ENCODE measurements at places on chromosomes 1 and 21. TPM values are rescaled to one million over a fixed set of nuclear protein-coding genes. Genes with fewer than 3 reads are reported as not detected.

Gene LCE2C
- not detected for total RNA-seq

Gene MYCL
- total RNA-seq = not detected

Gene CHRM3
- 0.65 TPM for total RNA-seq

Gene GPR52
- total RNA-seq = 1.9 TPM

- DNase-seq = no peak
Measured at GRCh38 chr1:158362941-158363340, 9.2 kb downstream of the CD1E start.

DNA sequence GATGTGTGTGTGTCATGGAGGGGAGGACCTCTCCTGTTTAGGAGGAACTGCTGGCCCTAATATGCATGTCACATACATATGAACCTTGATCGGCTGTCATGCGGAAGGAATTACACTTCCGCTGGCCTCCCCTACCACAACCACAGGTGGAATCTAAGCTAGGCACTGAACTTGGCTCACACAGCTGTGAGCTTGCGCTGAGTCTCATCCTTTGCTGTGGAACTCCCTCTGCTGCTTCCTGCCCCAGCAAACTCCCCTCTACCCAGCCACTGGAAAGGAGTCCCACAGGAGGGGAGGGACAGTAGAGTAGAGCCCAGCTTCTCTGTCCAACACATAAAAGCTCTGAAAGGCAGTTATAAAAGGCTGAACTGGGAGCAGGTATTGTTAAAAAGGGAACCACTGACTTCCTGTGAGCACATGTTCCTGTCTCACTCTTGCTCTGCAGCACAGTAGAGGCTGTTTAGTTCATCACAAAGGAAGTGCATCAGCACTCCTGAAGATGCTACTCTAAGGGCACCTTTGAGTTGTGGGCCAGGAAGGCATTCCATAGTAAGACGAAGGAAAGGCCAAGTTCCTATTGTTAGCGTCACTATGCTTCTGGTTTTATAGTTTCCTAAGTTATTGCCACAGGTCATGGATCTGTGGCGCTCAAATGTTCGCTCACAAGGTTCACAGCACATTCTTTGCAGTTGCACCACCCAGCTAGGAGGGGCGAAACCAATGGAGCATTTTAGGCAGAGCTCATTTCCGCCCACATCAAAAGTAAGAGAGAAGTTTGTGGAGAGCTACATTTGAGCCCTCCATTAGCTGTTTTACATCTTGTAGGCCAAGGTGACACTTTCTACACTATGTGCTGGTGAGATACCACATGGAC, 17.7 kb upstream of the PTPRC start:
- DNase-seq = no peak

DNA sequence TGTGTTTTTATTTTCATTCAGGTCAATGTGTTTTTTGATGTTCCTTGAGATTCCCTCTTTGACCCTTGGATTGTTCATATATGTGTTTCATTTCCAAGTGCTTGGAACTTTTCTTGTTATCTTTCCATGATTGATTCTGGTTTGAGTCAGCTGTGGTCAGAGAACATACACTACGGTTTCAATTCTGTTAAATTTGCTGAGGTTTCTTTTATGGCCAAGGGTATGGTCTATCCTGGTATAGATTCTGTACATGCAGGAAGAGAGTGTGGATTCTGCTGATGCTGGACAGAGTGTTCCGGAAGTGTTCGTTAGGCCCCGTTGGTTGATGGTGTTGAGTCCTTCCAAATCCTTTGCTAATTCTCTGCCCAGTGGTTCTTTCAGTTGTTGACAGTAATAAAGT, 98.5 kb upstream of the COL6A1 start:
- DNase-seq = no peak

GRCh38 chr1:8373581-8374241, 55.8 kb downstream of the SLC45A1 start:
- no peak for DNase-seq

- no peak for DNase-seq
Measured at GRCh38 chr1:15399710-15400109, 10.0 kb upstream of the EFHD2 start.

DNA sequence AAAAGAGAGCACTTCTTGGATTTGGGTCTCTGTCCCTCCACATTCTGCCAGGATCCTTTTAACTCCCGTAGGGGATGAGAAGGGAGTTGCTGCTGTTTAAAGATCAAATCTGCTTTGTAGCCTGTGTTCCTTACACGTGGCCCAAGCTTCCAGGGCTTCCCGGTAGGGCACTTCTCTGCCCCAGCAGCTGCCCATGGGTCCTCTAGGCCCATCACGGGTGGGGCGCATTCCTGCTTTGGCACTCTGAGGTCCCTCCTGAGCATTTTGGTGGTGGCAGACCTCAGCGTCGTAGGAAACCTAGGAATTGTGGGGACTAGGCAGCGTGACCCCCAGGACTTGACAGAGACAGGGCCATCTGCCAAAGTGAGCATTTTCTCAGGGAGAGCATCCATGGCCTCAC, 420.3 kb upstream of the VAMP3 start:
- no peak for DNase-seq

DNA sequence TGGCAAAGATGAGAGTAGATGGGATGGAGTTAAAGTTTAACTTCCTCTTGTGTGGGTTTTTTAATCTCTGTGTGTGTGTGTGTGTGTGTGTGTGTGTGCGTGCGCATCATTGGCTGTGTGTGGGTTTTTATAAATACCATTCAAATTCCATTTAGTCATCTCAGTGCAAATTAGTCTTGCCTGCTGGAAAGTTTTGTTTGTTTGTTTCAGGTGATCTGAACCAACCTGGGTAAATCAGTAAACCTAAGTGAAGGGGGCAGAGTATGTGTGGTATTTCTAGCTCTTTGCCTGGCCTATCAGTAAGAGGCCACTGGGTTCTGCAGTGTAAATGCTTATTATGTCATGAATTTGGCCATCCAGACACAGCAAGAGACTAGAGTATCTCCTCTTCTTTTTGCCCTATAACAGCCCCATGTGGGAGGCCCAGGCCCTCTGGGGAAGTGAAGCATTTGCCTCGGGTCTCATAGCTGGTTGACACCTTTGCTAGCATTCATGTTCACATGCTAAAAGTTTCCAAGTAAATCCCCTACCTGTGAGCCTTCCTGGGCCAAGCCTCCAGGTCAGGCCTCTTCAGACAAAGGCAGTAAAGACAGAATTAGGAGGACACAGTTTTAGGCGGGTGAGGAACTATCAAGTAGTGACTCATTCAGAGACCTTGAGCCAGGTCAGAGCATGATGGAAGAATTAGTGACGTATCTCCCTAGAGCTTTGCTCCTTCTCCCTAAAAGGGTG, 14.7 kb downstream of the INTS3 start:
- DNase-seq = no peak

- DNase-seq = no peak
Measured at GRCh38 chr1:198424441-198424840, 116.0 kb downstream of the ATP6V1G3 start.

DNA sequence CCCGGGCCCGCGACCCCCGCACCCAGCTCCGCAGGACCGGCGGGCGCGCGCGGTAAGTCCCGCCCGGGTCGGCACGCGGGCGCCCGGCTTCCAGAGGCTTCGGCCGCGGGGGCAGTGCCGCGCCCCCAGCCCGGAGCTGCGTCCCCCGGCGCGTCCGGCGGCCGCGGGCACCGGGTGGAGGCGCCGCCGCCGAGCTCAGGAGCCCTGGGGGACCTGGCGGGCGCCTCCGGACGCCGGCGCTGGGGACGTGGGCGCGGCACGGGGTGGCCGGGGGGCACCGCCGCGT, 227 bp downstream of the NBL1 start:
- DNase-seq = no peak

DNA sequence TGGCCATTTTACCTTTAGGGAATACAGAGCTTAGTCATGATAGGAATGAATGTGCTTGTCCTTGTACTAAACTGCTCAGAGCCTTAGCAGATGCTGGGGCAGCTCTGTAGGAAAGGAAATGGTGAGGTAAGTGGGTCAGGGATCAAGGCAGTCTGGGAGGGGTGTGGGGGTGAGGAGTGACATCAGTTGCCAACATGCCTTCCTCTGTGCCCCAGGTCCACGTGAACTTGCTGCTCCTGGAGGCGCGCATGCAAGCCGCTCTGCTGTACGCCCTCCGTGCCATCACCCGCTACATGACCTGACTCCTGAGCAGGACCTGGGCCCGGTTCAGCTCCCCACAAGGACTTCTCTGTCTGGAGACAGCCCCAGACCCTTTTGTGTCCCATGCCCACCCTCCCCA, 21.2 kb downstream of the SESN2 start:
- DNase-seq = no peak

DNA sequence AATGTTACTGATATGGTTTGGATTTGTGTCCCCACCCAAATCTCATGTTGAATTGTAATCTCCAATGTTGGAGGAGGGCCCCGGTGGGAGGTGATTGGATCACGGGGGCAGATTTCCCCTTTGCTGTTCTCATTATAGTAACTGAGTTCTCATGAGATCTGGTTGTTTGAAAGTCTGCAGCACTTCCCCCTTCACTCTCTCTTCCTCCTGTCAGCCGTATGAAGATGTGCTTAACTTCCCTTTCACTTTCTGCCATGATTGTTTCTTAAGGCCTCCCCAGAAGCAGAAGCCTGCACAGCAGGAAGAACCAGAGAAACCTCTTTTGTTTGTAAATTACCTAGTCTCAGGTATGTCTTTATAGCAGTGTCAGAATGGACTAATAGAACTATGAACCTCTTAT, 28.4 kb downstream of the TRIM33 start:
- DNase-seq = no peak

DNA sequence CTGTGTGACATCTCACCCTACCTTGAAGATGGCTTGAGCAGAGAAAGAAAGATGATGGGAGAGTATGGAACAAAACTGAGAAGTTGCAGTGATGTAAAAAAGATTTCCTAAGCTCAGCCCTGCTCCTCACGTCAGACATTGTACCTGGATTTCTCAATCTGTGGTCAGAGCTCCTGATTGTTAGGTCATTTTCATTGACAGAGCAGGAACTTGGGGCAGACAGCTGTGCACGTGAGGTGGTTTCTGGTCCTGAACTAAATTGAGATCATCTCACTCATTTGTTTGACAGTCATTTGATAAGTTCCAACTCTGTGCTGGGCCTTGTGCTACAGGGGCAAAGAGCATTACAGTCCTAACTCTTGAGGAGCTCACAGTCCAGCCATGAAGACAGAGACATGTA, 10.2 kb downstream of the TRAF3IP3 start:
- no peak for DNase-seq
